ENCODE measurements at places on chromosomes 4 and X. TPM values are rescaled to one million over a fixed set of nuclear protein-coding genes. Genes with fewer than 3 reads are reported as not detected.
A peak's percentile ranks its signal among the peaks of the same experiment; 100 is the strongest.

SSX2 gene
- not detected for total RNA-seq

TCP11X2 gene
- total RNA-seq: not detected

IL3RA gene
- total RNA-seq: 2.4 TPM

ATRX gene
- total RNA-seq: 113 TPM

FABP2 gene
- total RNA-seq: 406 TPM

GPRASP1 gene
- 4.8 TPM for total RNA-seq

IDH3G gene
- 153 TPM for total RNA-seq

CXCL11 gene
- total RNA-seq: not detected

CFP gene
- 1.9 TPM for total RNA-seq

STOX2 gene
- 3.5 TPM for total RNA-seq

TMSB15A gene
- not detected for total RNA-seq

ARHGAP4 gene
- total RNA-seq: 58.6 TPM

SYAP1 gene
- total RNA-seq: 43.4 TPM

TRIM75 gene
- not detected for total RNA-seq

TCP11X1 gene
- not detected for total RNA-seq

FGFBP1 gene
- not detected for total RNA-seq

HGFAC gene
- not detected for total RNA-seq

WNK3 gene
- 0.18 TPM for total RNA-seq

SPANXN4 gene
- not detected for total RNA-seq

RHOXF2 gene
- total RNA-seq: not detected

DNA sequence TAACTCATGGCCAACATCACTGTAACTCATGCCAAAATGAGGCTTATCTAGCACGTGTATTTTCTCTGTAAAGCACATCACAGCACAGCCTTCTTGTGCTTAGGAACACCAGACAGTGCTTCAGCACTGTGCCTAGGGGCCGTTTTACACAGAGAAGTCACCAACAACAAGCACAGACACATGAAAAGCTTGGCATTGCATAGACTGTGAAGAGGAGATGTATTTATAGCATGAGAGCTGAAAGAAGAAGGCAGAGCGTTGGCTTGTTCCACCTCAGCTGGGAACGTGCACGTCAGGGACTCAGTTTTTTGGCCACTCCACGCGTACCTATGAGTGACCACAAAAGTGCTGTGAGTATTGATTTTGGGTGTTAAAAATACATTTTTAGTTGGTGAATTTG lies 116.3 kb upstream of the SFRP2 start:
- DNase-seq: no peak

GRCh38 chr4:89268679-89269078 lies 38.9 kb downstream of the GPRIN3 start:
- DNase-seq: no peak

- DNase-seq: no peak
Measured at GRCh38 chr4:123588631-123589241, 192.1 kb downstream of the SPRY1 start.

GRCh38 chrX:136477026-136477425 lies 10.7 kb upstream of the BRS3 start:
- DNase-seq: no peak

DNA sequence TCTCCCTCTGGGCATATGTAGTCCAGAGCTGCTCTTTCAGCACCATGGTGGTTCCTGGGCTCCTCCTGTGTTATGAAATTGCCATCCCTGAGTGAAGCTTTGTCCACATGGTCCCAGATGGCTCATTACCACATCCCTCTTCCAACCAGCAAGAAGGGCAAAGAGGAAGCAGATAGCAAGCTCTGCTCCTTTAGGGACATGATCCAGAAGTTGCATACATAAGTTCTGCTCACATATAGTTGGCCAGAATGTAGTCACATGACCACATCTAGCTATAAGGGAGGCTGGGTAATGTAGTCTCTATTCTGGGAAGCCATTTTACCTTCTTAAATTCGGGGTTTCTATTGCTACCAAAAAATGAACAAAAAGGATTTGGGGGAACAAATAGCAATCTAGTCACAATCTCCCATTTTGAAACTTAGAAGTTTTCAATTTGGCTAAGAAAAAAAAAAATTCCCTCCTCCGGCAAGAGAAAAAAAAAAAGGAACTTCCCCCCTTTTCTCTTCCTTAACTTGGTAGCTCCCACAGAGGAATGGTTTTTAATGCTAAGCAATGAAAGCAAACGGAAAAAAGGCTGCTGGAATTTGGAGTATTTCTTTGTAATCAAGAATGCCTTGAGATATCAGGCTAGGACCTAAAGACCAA lies 88.2 kb upstream of the USP9X start:
- DNase-seq: no peak

- no peak for DNase-seq
Measured at GRCh38 chr4:150569998-150570535, 11.9 kb upstream of the MAB21L2 start.

- no peak for DNase-seq
Measured at GRCh38 chrX:16981980-16982379, 35.5 kb downstream of the REPS2 start.

DNA sequence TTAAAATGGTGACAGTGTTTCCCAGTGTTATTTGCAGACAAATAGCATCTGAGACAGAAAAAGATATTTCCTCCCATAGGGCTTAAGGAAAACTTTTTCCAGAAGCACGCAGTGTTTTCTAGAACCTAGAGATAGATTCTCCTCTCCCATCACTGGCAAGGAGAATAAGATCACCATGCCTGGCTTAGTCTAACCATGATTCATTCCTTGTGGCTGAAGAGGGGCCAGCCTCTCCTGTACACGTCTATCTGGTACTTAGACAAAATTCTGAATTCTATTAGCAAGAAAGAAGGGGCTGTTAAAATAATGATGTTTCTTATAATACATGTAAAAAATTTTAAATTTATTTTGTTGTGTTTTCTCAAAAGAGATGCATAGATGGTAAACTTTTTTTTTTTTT lies 296.1 kb upstream of the LDB2 start:
- DNase-seq: no peak

DNA sequence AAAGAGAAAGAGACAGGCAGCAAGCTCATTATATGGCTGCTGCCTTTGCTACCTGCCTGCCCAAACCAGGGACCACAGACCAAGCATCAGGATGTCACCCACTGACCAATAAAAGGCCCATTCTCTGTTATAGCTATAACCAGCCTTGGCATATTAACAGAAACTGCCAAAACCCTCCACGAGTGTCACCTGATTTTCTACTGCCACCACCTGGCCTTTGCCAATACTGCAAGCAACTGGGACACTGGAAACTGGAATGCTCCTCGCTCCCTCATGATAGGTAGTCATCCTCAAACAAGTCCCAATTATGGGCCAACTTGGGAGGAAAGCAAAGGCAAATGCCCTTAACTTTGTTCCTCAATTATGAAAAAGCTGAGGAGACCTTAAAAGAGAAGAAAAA lies 76.0 kb downstream of the SPIN4 start:
- no peak for DNase-seq

- DNase-seq: no peak
Measured at GRCh38 chr4:7243609-7244330, 51.4 kb downstream of the SORCS2 start.

GRCh38 chr4:120466429-120466828 lies 399.8 kb upstream of the MAD2L1 start:
- no peak for DNase-seq

DNA sequence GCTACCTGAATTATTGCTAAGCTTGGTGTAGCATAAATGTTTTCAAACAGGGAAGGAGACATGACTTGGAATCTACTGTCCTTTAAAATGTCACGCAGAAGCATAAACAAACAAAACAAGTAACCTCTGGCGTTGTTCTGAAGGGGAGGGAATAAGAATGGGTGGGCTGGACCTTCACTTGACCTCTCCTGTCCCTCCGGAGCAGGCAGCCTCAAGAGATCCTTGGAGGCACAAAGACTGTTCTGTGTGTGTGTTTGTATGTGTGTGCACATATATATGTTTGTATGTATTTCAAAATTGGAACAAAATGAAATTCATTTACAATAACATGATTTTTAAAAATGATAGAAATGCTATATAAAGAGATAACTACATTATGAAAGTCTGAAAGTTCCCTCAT lies 91.3 kb upstream of the DCLK2 start:
- no peak for DNase-seq

GRCh38 chr4:107561481-107561880 lies 158.6 kb downstream of the PAPSS1 start:
- no peak for DNase-seq

GRCh38 chr4:129581305-129581704 lies 485.4 kb downstream of the C4orf33 start:
- no peak for DNase-seq

DNA sequence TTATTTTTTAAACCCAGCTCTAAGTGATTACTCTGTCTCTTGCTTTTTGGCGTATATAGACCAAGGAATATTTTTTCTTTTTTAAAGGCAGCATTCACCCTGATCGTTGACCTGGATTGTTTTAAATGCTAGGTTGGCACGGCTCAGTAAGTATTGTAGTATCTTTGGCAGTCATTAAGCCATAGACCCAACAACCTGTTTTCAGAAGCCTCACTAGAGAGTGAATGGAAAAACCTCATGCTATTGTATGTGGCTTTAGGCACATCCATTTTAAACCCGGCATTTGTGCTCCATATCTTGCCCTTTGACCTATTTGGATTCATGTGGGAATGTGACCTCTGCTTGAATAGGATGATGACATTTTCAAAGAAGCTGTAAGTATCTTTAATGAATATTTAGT lies 183.9 kb downstream of the SNCA start:
- no peak for DNase-seq

DNA sequence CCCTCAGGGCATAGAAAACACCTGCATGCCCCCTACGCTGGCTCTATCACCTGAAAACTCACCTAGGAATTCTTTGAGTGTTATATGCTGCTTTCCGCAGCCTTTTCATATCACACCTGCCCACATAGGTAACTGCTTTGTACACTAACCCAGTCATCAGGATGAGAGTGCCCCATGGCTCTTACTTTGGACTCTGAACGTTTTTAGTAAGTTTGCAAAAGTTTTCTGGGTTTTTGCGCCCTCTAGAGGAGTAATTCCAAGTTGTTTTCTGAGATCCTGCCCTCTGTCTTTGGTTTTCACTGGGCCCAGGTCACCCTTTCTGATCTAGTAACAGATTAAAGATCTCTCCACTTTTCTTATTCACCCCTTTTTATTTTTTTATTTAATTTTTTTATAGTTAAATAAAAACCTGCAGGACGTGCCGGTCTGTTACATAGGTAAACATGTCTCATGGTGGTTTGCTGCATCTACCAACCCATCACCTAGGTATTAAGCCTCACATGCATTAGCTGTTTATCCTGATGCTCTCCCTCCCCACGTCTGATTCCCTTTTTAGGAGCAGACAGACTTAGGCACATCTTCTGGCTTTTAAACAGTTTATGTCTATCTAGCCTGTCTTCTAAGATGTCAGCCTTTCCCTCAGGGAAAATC lies 139.2 kb downstream of the NWD2 start:
- DNase-seq: no peak

DNA sequence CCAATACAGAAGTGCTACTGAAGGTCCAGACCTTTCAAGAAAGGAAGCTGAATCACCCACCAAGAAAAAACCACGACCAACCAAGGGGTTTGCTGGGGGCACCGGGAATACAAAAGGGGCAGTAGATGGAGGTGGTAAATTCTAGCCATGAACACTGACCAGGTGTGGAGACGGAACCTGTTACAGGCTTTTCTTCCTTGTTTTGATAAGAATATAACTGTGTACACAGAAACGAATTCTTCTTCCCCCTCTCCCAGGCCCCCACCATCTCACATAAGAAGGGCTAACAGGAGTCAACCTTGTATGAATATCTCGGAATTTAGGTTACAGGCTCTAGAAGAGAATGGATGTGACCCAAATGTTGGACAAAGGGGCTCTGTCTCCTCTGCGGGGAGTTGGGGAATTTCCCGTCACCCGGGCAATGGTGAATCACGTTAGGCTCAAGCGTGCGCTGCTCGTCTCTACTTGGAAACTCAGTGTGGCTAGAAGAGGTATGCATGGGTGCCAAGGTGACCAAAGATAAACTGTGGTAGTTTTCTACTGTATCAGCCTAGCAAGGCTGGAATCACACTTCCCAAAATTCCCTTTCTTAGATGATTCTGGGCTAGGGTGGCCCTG lies 87.0 kb downstream of the AFAP1 start:
- DNase-seq: no peak

- no peak for DNase-seq
Measured at GRCh38 chrX:107716118-107716684, 59.4 kb downstream of the TSC22D3 start.

DNA sequence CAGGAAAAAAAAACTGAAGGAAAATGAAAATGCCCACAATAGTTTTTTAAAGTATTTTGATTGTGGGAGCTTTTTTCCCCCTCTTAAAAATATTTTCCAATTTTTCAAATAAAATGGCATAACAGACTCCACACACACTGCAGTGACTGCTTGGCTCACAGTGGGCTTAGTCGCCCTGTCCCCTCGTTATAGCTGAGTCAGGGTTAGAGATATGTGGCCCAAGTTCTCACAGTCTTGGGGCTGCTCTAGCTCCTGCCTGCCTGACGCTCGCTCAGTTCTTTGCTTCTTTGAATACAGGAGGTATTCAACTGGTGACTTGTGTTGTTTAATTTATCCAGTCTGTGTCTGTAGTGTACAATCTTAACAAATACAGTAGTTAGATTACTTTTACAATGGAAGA lies 47.7 kb downstream of the BEND2 start:
- DNase-seq: no peak

GRCh38 chrX:153766098-153766817 lies 2.2 kb downstream of the PLXNB3 start:
- DNase-seq: peak; percentile 36

- DNase-seq: no peak
Measured at GRCh38 chr4:96108146-96108545, 268.3 kb downstream of the PDHA2 start.

- DNase-seq: no peak
Measured at GRCh38 chr4:85938062-85938461, 421.8 kb downstream of the MAPK10 start.

GRCh38 chr4:77711469-77711868 lies 105.8 kb downstream of the CXCL13 start:
- no peak for DNase-seq

- DNase-seq: no peak
Measured at GRCh38 chr4:169756971-169757574, 671 bp downstream of the HPF1 start.

- no peak for DNase-seq
Measured at GRCh38 chr4:105145903-105146275, 787 bp upstream of the TET2 start.

DNA sequence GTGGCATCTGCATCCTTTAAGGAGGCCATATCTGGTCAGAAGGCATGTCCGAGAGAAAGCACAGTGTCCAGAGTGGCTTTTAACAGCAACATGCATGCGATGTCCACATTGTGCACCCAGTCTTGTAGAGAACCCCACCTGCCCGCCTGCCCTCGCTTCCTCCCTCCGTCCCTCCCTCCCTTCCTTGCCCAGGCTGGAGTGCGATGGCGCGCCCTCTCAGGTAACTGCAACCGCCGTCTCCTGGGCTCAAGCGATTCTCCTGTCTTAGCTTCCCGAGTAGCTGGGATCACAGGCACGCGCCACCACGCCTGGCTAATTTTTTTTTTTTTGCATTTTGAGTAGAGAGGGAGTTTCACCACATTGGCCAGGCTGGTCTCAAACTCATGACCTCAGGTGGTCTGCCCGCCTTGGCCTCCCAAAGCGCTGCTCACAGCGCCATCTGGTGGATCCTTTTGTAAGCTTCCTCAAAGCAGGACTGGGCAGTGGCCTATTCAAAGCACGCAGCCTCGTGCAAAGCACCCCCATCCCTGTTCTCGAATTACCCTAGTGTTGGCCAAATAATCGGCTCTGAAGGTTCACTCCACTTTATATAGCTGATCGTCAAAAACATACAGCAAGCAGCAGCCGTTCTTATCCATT lies 15.0 kb downstream of the BRCC3 start:
- peak; percentile 33 for DNase-seq

GRCh38 chr4:151486168-151486567 lies 77.2 kb downstream of the FHIP1A start:
- no peak for DNase-seq
